ENCODE measurements at places on chromosomes 6 and 20. TPM values are rescaled to one million over a fixed set of nuclear protein-coding genes. Genes with fewer than 3 reads are reported as not detected.

DNA sequence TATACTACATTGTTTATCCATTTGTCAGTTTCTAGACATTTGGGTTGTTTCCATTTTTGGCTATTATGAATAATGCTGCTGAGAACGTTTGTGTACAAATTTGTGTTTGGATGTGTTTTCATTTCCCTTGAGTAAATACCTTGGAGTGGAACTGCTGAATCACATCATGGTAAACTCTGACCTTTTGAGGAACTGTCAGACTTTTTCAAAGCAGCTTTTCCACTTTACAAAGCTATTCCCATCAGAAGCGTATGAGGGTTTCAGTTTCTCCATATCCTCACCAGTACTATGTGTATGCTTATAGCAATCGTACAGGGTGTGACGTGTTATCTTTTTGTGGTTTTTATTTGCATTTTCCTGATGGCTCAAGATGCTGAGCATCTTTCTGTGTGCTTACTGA is 103.7 kb downstream of the MYO6 start:
- H3K27ac ChIP-seq, result no peak overlapping the region
- H3K4me3 ChIP-seq, result no peak overlapping the region
- H3K4me1 ChIP-seq, result no peaks in the 10 kb centered on the region

The NELFE gene
- total RNA-seq, result 11.1 TPM

DNA sequence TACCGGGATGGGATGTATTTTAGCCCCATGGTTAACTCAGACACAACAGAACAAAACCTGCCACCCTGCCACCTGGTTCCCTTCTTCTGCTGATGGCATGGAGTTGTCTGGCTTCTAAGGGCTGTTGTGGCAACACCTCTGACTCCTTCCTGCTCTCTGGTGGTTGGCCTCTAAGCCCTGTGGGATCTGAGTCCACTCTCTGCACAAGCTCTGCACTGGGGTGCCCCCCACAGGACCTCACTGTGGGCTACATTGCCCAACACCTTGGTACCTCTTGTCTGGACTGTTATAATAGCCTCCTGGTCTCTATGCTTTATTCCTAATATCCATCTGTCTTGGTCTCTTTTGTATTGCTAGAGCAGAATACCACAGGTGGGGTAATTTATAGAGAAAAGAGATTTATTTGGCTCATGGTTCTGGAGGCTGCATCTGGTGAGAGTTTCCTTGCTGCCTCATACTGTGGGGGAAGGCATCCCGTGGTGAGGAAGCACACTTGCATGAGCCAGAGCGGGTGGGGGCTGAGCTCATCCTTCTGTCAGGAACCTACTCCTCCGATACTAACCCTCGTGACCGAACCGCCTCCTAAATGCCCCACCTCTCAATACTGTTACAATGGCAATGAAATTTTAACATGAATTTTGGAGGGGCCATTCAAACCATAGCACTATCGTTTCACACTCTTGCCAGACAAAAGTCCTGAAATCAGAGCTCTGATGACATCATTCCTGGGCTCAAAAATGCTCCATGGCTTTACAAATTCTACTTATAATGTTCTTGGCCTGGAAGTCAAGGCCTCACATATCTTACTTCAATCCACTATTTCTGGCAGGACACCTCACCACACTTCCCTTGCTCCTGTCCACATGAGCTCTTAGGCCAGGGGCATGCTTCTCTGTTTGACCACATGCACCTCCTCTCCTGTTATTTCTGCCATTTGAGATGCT is 127.2 kb downstream of the PAX1 start:
- no peak overlapping the region for H3K4me3 ChIP-seq
- no peaks in the 10 kb centered on the region for H3K36me3 ChIP-seq
- no peak for DNase-seq
- no peak overlapping the region for H3K27ac ChIP-seq

GRCh38 chr20:32037929-32038328 is 14.1 kb upstream of the HCK start:
- peaks cover 6% of the 10 kb centered on the region for H3K27me3 ChIP-seq
- H3K36me3 ChIP-seq, result no peaks in the 10 kb centered on the region
- no peak overlapping the region for H3K27ac ChIP-seq
- H3K4me3 ChIP-seq, result no peak overlapping the region
- no peak for DNase-seq

DNA sequence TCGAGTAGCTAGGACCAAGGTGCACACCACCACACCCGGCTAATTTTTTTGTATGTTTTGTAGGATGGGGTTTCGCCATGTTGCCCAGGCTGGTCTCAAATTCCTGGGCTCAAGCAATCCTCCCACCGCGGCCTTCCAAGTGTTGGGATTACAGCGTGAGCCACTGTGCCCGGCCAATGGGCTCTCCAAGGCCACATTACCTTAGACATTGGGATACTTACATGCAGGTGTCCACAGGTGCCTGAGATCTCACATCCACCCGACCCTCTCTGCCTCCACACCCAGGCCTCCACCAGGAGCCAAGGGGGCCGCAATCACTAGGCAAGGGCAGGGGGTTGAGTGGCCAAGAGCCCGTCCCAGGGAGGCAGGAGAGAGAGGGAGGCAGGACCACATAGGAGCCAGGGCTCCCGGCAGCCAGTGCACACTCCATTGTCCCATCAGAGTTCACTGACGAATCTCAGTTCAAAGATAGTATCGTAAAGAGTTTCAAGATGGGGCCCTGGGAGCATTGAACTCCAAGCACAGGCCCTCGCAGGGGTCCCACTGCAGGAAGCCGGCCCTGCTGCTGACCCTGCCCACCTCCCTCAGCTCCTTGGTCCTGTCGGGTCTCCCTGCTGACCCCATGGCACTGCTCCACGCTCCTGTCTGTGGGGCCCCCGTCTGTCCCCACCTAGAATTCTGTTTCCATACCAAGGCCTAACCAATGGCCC is 55.3 kb downstream of the SSR1 start:
- H3K4me1 ChIP-seq, result peaks cover 15% of the 10 kb centered on the region
- no peaks in the 10 kb centered on the region for H3K36me3 ChIP-seq
- no peak overlapping the region for H3K4me3 ChIP-seq

DNA sequence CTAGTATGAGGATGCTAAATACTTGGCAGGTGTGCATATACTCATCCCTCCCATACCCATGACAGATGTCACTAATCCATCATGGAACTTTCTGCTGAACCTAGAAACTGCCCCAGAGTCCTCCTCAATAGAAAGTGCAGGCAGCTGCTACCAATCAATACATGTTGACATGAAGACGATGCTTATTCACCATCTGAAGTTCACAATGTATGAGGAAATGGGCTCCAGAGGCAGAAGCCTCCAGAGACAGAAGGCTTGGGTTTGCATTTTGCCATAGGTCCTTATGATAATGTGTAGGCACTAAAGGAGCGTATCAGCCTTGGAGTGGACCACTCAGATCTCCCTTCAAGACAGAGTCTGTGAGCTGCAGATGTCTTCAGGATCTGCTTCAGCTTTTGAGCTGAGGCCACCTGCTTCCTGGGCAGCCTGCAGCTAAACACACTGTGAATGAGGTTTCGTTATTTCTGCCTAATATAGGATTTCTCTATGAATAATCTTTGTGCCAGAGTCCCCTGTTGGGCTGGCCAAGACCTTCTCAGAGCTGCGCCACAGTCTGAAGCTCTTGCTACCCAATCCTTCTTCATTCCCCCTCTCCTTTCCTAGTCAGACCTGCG is 7.5 kb upstream of the KIAA1755 start:
- no peaks in the 10 kb centered on the region for H3K27me3 ChIP-seq
- no peaks in the 10 kb centered on the region for H3K4me1 ChIP-seq
- H3K36me3 ChIP-seq, result no peaks in the 10 kb centered on the region

GRCh38 chr20:16462711-16463110 is 110.5 kb downstream of the KIF16B start:
- no peak overlapping the region for H3K4me3 ChIP-seq
- H3K36me3 ChIP-seq, result no peaks in the 10 kb centered on the region
- H3K27ac ChIP-seq, result no peak overlapping the region
- no peaks in the 10 kb centered on the region for H3K4me1 ChIP-seq
- no peaks in the 10 kb centered on the region for H3K27me3 ChIP-seq

GRCh38 chr6:159988983-159989454 is 20.1 kb downstream of the IGF2R start:
- H3K27ac ChIP-seq, result no peak overlapping the region
- no peaks in the 10 kb centered on the region for H3K27me3 ChIP-seq
- peaks cover 21% of the 10 kb centered on the region for H3K4me1 ChIP-seq

The NRN1 gene
- total RNA-seq, result 1.6 TPM

- DNase-seq, result no peak
- no peaks in the 10 kb centered on the region for H3K36me3 ChIP-seq
- no peaks in the 10 kb centered on the region for H3K27me3 ChIP-seq
- H3K4me3 ChIP-seq, result no peak overlapping the region
Measured at GRCh38 chr6:129795261-129795660, 65.9 kb downstream of the TMEM244 start.

DNA sequence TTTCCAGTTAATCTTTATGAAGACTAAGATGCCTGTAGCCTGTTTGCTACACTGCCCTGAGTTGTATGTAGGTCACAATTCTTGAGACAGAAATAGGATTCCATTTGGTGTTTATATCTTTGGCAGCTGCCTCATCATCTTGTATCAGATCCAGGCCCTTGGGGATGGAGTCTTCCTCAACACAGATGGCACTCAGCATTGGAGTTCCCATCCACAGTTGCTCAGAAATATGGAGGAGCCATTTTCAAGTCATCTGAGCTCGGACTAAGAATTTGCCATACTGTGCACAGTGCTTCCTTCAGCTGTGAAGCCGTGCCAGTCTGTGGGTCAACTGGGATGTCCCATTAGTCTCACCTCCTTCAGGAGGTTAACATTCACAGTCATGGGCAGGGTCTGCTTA is 156.6 kb downstream of the ZDHHC14 start:
- H3K27ac ChIP-seq, result peak overlapping the region; percentile 2
- no peaks in the 10 kb centered on the region for H3K36me3 ChIP-seq
- no peaks in the 10 kb centered on the region for H3K27me3 ChIP-seq
- no peak for DNase-seq
- H3K4me1 ChIP-seq, result peaks cover 26% of the 10 kb centered on the region

- H3K4me1 ChIP-seq, result no peaks in the 10 kb centered on the region
- no peak overlapping the region for H3K27ac ChIP-seq
- no peak overlapping the region for H3K4me3 ChIP-seq
- DNase-seq, result no peak
Measured at GRCh38 chr20:41205313-41205712, 68.0 kb downstream of the PLCG1 start.

The HLA-DMB gene
- total RNA-seq, result 8.1 TPM

The WFDC5 gene
- not detected for total RNA-seq

DNA sequence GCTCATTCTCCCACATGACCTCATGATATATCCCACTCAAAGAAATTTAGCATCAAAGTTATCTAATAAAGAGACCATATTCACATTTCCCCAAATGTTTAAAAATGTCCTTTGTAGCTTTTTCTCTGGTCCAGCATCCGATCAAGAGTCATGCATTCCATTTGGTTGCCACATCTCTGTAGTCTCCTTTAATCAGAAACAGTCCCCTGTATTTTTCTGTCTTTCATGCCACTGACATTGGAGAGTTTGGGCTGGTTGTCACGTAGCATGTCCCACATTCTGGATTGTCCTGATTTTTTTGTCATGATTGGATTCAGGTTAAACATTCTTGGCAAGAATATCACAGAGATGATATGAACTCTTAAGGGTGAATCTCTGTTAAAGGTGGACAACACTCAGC is 55.7 kb downstream of the SNX5 start:
- no peaks in the 10 kb centered on the region for H3K27me3 ChIP-seq
- no peak overlapping the region for H3K4me3 ChIP-seq
- H3K36me3 ChIP-seq, result no peaks in the 10 kb centered on the region
- no peak for DNase-seq
- H3K4me1 ChIP-seq, result peaks cover 6% of the 10 kb centered on the region

DNA sequence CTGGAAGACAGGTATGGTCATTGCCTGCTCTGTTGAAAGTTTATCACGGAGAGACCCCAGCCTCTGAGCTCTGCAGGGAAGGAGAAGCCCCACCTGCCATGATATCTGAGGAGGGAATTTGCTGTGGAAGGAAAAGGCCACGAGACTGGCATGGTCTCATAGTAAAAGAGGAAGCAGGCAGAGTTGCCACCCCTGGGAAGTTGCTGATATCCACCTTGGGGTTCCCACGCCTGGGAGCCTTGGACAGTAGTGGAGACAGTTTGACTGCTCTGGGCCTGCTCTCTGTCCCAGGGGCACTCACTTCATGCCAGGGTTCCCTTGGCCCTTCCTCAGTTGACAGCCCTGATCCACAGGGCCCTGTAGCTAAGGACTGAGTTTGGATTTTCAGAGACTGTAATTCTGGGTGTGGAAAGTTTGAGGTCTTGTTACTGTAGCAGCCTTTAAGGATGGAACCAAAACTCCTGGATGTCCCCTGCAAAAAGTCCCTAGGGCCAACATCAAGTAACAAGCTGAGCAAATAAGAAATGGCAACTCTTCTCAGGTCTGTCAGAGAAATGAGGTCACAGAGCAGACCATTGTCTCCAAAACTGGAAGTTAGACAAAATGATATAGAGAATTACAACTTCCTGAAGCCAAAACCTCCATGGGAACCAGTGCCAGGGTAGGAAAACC is 6.9 kb upstream of the SIRPB1 start:
- no peaks in the 10 kb centered on the region for H3K27me3 ChIP-seq
- no peaks in the 10 kb centered on the region for H3K4me1 ChIP-seq
- no peak for DNase-seq
- no peaks in the 10 kb centered on the region for H3K36me3 ChIP-seq
- no peak overlapping the region for H3K4me3 ChIP-seq

- H3K4me1 ChIP-seq, result no peaks in the 10 kb centered on the region
- no peak for DNase-seq
- H3K36me3 ChIP-seq, result no peaks in the 10 kb centered on the region
- no peak overlapping the region for H3K4me3 ChIP-seq
- no peak overlapping the region for H3K27ac ChIP-seq
Measured at GRCh38 chr6:155215906-155216305, 47.9 kb upstream of the CLDN20 start.

The PI3 gene
- total RNA-seq, result not detected

The PHACTR3 gene
- total RNA-seq, result 0.42 TPM

The RALY gene
- 23.1 TPM for total RNA-seq

- H3K4me3 ChIP-seq, result no peak overlapping the region
- H3K4me1 ChIP-seq, result no peaks in the 10 kb centered on the region
- no peak overlapping the region for H3K27ac ChIP-seq
- H3K36me3 ChIP-seq, result no peaks in the 10 kb centered on the region
- no peaks in the 10 kb centered on the region for H3K27me3 ChIP-seq
Measured at GRCh38 chr6:66245231-66245630, 538.2 kb upstream of the EYS start.
